ENCODE measurements at places on chromosomes 12 and 14. TPM values are rescaled to one million over a fixed set of nuclear protein-coding genes. Genes with fewer than 3 reads are reported as not detected.
A peak's percentile ranks its signal among the peaks of the same experiment; 100 is the strongest.

TRPV4 gene
- 9.4 TPM for total RNA-seq

GRCh38 chr12:402029-402389 lies 565 bp downstream of the CCDC77 start:
- H3K27ac ChIP-seq: no peak overlapping the region
- H3K4me3 ChIP-seq: peak overlapping the region; percentile 81
- DNase-seq: no peak
- no peaks in the 10 kb centered on the region for H3K27me3 ChIP-seq
- H3K4me1 ChIP-seq: peaks cover 12% of the 10 kb centered on the region
- no peaks in the 10 kb centered on the region for H3K36me3 ChIP-seq

DNA sequence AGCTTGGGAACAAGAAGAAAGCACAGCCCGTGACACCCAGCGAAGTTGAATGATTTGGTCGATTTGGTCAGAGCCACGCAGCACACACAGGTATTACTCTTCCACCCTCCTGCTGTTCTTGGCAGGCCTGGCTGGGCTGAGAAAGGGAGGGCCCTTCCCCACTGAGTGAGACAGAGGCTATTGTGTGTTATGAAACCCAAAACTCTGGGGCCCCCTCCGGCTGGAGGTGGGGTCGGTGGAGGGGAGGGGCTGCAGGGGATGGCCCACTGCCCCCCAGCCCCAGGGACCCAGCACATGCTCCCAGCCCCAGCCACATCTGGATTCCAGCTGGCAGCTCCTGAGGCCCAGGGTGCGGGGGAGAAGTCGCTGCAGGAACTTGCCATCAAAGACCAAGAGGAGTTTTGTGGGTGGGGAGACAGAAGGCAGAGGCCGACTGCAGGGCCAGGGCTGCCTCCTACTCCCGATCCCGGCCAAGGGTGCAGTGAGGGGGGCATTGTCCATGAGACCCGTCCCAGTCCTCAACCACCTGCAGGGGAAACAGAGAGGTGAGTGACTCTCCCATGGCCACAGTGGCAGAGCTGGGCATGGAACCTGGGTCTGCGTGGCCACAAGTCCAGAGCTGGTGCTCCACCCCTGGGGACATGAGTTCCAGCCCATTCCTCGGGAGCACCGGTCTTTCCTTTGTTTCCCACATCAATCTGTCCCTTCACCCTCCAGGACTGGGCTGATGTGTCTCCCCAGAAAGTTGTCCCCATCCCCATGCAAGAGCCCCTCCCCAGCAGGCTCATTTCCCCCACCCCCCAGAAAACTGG lies 8.7 kb downstream of the TMEM119 start:
- DNase-seq: no peak
- no peak overlapping the region for H3K27ac ChIP-seq
- no peak overlapping the region for H3K4me3 ChIP-seq
- H3K36me3 ChIP-seq: no peaks in the 10 kb centered on the region
- H3K27me3 ChIP-seq: no peaks in the 10 kb centered on the region
- H3K4me1 ChIP-seq: no peaks in the 10 kb centered on the region

PRPH gene
- total RNA-seq: not detected

AQP2 gene
- not detected for total RNA-seq
